ENCODE measurements at places on chromosomes 3 and 15.
A peak's percentile ranks its signal among the peaks of the same experiment; 100 is the strongest.

GRCh38 chr15:70422342-70422741 lies 324.6 kb upstream of the TLE3 start:
- no peak for DNase-seq

DNA sequence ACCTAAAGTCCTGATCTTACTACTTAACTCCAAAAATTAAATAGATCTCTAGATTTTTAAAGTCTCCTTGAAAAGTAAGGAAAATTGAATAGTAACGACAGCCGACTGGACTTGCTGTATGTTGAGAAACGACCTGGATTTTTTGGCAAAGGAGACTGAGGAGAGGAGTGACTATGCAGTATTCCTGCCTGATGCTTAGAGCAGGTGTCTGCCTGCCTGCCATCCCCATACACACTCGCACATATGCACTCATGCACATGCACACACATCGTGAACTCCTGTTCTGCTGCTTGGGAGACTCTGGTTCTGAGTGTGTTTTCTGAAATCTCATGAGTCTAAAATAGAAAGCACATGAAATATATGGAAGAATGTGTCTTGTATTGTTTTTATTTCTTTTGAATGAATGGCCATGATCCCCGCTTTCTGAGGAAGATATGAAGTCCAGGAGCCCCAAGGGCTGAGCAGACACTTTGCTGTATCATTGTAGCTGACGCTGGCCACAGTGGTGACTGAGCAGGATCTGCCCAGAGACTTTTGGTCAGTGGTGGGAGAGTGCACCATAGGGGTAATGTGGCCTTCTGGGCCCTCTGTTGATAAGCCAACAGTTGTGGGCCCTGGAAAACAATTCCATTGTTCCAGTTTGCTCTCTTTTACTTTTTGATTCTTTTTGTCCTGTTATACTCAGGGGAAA lies 16.4 kb downstream of the GYG1 start:
- no peak for DNase-seq

DNA sequence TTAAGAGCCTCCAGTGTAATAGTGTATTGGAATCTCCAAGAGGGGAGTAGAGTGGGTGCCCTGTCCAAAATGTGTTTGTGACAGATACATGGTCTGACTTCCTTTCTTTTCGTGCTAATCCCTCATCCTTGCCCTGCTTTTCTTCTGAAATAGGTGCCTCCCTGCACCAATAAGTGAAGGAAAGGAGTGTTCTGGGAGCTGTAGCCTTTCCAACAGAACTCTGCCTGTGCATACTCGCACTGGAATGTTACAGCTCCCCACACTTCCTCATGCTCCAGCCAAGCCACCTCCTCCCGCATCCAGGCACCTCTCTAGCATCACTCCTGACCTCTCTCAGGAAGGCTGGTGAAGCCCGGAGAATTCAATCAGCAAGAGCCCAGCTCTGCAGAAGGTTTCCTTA lies 478.0 kb downstream of the GABRG3 start:
- DNase-seq, result no peak

GRCh38 chr3:78707609-78708008 lies 1060.2 kb downstream of the ROBO1 start:
- DNase-seq, result no peak

GRCh38 chr15:60761505-60761845 lies 282.5 kb upstream of the ICE2 start:
- DNase-seq, result no peak

DNA sequence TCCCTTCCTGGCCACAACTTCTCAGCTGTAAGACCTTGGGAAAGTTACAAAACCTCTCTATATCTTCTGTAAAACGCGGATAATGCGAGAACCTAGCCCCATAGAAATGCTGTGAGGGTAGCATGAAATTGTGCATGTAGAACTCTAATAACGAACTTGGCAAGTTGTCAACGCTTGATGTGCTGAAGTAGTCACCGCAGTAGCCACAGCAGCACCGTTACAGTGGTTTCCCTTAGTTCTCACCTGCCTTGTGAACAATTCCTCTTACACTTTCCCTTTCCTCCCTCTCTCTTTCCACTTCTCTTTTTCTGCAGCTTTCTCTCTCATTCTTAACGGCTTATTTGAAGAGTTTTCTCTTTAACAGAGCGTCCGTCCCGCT lies 447 bp upstream of the SHQ1 start:
- DNase-seq, result no peak

GRCh38 chr3:182795389-182795782 lies 2.1 kb downstream of the ATP11B start:
- peak; percentile 10 for DNase-seq

DNA sequence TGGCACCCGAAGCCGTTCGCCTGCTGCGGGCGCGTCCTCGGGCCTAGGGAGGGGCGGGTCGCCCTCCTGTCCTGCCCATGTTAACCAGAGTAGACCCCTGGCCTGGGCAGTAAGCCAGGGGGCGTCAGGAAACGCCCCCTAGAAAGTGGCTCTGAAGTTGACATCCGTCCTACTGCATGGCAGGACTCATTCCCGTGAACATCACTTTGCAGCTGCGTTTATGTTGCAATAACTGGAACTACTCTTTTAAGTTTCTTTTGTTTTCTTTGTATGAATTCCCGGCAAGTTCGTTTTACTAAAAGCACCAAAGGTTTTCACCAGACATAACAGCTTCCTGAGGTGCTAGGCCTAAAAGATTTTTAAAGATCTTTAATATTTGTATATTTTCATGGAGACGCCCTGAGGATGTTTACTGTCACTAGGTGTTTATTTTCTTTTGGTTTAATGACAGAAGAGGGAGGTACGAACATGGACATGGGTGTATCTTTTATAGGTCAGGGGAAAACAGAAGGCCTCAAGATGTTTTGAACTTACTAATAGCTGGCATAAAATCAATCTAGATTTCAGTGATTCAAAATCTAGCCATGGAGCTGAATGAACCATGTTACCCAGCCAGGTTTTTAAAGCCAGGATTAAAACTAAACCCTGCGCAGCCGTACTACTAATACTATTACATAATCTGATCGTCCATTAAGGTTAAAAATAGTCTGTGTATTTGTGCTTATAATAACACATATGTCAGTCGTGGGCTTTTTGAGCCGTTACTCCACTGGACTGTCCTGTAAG lies 1.0 kb downstream of the C15orf61 start:
- no peak for DNase-seq

- no peak for DNase-seq
Measured at GRCh38 chr15:39741258-39741657, 41.4 kb downstream of the FSIP1 start.

- no peak for DNase-seq
Measured at GRCh38 chr3:135740211-135740610, 225.3 kb upstream of the PPP2R3A start.

DNA sequence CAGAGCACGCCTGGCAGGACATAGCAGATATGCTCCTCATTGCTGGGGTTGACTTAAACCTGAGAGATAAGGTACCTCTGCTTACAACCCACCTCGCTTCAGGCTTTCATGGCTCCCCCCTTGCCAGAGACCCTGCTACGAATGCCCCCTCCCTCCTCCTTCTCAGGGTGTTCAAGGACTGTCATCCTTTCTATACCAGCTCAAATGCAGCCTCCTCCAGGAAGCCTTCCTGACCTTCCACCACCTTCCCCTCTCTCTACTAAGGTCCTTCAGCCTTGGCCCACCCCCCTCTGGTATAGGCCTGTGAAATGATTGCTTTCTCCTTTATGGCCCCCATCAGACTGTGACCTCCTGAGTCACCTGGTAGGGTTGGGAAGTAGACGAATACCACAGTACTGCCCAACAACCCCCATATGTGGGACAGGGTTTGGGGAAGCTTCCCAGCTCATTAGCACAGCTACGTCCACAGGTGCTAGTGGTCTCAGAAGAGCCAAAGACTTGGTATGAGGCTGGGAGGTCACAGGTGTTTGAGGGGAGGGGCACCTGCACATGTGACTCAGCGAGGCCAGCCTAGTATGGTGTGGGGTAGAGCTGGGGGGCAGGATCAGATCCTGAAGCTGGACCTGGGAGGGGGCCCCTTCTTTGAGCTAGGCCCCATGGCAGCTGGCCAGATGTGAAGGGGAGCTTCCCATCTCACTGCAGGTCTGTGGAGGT lies 32.0 kb downstream of the ANKDD1A start:
- DNase-seq, result no peak

- no peak for DNase-seq
Measured at GRCh38 chr3:155423526-155424322, 130.2 kb upstream of the STRIT1 start.

- no peak for DNase-seq
Measured at GRCh38 chr15:69489073-69489571, 36.5 kb downstream of the RPLP1 start.

DNA sequence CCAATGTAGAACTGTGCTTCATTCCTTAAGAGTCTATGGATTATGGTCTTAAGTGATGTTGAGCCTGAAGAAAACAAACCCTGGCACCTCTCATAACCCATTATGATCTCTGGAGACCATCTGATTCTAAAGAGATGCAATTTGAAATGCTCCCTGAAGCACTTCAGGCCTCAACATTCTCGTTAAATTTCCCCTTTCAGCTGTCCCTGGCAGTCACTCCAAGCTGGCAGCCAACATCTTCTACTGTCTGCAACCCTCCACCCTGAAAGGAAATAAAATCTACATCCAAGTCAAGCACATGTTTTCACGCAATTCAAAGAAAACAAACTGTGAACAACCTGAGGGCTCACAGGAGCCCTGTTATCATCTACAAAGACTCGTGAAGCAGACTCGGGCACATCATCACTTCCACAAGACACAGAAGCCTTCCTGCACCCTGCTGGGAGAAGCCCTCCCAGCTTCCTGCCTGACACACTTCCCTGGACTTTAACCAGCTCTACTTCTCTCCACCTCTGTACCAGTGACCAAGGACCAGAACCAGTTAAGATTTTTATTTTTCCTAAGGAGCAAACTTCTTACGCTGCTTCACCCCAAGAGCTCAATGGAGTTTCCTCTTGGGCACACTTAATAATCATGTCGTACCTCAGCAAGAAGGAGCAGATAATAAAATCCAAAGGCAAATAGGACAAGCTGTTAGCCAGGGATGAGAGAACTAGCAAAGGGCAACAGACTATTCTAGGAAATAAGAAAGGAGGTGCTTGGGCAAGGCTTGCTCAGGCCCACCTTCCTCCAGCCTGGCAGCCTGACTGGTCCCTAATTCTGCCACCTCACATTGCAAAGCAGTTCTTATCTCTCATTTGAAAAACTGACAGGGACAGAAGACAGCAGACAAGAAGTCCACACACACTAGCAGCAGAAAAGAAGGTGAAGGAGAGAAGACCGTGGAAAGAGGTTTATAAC lies 67.1 kb downstream of the MAGI1 start:
- DNase-seq, result no peak

GRCh38 chr3:7144697-7145308 lies 283.9 kb downstream of the GRM7 start:
- DNase-seq, result no peak

- DNase-seq, result no peak
Measured at GRCh38 chr3:134904241-134904771, 109.2 kb downstream of the EPHB1 start.

- no peak for DNase-seq
Measured at GRCh38 chr3:23422517-23422851, 219.4 kb downstream of the UBE2E2 start.

DNA sequence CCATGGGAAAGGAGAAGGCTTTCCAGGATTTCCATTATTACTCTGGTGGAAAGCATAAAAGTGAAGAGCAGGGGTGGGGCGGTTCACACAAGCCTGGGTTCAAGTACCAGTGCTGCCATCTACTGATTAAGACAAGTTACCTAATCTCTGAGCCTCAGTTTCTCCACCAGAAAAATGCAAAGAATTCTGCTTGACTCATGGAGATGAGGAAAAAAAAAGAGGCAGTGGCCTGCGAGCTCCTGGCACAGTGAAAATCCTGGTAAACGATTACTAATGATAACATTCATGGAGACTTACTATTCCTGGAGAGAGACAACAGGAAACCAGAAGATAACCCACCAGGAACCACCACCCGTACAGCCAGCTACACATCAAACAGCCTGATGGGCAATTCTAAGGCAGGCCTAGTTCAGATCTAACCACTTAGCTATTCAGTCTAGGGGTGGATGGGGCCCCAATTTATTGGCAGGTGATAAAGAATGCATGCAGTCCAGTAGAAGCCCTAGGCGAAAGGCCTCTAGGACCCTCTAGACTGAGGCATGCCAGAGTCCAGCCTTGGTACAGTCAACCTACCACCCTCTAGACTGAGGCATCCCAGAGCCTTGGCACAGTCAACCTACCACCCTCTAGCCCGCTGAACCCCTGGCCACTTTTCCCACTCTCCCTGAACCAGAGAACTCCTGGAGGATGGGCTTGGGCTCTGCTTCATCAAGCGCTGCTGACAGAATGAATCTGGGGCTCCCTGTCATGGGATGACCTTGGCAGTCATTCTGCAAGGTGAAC lies 2.5 kb downstream of the AMOTL2 start:
- no peak for DNase-seq

DNA sequence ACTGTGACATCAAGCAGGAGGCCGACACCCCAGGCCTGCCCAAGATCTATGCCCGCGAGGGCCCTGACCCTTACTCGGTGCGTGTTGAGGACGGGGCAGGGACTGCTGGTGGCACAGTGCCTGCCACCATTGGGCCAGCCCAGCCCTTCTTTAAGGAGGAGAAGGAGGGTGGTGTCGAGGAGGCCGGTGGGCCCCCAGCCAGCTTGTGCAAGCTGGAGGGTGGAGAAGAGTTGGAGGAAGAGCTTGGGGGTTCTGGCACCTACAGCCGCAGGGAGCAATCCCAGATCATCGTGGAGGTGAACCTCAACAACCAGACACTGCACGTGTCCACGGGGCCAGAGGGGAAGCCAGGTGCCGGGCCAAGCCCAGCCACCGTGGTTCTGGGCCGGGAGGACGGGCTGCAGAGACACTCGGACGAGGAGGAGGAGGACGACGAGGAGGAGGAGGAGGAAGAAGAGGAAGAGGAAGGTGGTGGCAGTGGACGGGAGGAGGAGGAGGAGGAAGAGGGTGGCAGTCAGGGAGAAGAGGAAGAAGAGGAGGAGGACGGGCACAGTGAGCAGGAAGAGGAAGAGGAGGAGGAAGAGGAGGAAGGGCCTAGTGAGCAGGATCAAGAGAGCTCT lies 5.4 kb downstream of the ZBTB47 start:
- no peak for DNase-seq
